ENCODE measurements at places on chromosomes 4 and X.

GRCh38 chr4:150582146-150582872, at the start of gene MAB21L2:
TSS of gene MAB21L2 (plus strand) at chr4:150582151. CDS start at chr4:150583030, 879 bp downstream.
- DNase-seq = no peak

DNA sequence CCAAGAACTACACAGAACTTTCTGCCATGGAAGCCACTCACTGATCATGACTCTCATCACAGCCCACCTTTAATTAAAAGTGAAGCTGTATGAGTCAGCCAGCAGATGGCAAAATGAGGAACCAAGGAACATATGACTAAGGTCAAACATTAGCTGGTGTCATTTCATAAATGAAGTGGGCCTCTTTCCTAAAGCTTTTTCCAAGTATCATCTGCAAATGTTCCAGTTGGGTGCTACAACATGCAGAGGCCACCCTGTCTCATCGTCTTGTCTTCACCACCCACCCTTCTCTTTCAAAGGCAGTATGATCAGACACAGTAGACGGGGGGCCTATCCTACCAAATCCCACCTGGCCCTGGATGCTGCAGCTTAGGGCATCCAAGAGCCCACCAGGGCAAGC, 9.2 kb upstream of the EOLA1 start:
- DNase-seq = no peak

DNA sequence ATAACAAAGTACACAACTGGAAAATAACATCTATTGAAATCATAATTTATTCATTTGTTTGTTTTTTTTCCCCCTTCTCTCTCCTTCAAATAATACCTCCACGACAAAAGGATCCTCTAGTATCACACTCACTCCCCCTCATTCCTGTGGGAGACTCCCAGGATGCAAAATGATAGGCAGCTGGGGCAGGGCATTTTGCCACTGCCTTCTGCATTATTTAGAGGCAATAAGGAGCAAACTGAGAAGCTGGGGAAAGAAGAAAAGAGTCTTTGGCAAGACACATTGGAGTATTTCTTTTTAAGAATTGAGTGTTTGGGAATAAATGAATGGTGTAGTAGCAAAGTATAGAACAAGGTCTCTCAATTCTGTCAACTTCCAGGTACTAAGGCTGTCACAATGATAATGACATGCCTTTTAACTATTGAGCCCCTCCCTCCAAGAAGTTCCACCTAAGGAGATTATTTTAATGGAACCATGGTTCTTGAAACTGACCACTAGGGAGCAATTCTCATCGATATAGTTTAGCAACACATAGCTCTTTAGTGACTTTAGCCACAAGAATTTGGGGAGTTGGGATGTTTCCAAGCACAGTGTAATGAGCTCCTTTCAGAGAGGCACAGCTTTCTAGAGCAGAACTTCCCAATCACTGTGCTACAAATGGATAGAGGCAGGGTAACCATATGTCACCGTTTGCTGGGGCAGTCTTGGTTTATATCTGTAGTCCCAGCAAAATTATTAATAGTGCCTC, 303.3 kb downstream of the FRMPD4 start:
- no peak for DNase-seq

- DNase-seq = no peak
Measured at GRCh38 chr4:47736146-47736545, 101.7 kb downstream of the CORIN start.

DNA sequence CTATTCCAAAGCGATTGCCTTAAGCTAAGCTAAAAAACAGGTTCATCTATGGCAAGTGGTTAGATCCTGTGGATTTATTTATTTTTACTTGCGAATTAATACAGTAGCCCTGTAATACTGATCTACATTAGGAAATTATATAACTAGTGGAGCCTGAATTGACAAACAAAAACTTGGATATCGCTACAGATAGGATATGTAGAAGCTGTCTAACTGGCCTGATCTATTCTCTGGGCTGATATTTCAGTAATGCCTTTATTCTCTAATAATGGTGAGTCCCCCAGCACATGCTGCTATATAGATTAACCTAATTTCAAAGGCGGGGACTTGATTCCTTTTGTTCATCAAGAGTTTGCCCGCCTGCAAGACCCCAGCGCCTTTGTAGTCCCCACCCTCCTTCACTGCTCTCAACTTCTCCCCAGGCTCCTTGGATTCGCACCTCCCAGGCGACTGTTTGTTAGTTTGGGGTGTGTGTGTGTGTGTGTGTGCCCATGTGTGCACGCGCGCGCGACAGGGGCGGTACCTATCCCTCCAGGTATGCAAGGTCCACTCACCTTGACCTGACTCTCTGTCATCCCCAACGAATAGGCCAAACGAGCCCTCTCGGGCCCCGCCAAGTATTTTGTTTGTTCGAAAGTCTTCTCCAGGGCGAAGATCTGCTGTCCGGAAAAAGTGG, 3.8 kb downstream of the NKX6-1 start:
- no peak for DNase-seq

DNA sequence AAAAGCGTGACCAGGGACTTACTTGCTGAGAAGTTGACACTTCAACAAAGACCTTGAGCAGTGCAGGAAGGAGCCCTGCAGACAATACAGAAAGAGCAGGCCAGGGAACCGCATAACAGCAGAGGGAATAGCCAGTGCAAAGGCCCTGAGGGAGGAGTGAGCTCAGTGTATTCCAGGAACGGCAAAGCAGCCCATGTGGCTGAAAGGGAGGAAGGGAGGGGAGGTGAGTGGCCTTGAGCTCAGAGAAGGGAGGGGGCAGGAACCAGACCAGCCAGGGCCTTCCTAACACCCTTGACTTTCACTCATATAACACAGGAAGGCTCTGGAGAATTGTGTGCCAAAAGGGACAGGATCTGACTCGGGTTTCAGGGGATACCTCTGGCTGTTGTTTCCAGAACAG, 112.2 kb downstream of the BCOR start:
- DNase-seq = no peak

DNA sequence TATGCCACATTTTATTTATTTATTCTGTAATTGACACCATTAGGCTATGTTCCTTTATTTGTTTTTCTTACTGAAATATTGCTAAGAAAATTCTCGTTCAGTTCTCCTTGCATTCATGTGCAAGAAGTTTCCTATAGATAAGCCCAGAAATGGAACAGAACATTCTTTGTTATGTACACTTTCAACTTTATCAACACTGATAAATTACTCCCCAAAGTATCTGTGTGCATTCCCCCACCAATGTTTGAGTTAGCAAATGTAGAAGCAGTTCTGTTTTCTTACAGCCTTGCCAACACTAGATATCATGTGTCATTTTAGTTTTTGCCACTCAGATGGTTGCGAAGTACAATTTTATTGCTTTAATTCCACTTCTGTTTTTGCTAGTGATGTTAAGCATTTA, 166.4 kb upstream of the NPY2R start:
- DNase-seq = no peak

- DNase-seq = no peak
Measured at GRCh38 chrX:69503782-69504625, at the start of gene NALF2. TSS of gene NALF2 (plus strand) at chrX:69504326. CDS start at chrX:69505283, 957 bp downstream.

All from CD4-positive, alpha-beta T cell treated with Interleukin-4 for 1 hour (primary cell).